ENCODE measurements at places on chromosomes 11 and 22.

- DNase-seq, result no peak
These were observed 89.3 kb upstream of the AMOTL1 start for GRCh38 chr11:94678901-94679300.

DNA sequence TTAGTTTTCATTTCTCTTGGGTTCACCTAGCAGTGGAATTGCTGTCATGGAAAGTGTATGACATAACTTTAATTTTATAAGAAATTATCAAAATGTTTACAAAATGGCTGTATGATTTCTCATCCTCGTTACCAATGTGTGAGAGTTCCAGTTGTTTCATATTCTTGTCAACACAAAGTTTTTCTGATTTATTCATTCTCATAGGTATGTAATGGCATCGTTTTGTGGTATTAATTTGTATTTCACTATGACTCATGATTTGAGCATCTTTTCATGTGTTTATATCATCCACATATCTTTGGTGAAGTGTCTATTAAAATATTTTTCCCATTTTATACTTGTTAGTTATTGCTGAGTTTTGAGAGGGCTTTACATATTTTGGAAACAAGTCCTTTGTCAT is 5.5 kb downstream of the FAM111B start:
- no peak for DNase-seq

DNA sequence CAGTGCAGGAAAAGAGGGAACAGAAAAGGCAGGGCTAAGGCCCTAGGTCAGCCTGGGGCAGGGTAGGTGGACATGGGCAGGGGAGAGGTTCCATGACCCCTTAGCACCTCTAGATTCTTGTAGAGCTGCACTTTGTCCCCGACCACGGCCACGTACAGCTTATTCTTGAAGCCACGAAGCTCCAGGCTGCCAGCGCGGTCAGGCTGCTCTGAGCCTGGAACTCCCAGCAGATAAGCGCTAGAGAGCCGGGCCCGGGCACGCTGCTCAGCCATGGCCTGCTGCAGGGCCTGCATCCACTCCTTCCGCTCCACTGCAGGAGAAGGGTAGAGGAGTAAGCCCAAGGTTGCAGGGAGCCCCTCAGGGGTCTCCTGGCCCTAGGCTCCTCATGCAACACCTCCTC is 36.1 kb upstream of the PDE2A start:
- no peak for DNase-seq

DNA sequence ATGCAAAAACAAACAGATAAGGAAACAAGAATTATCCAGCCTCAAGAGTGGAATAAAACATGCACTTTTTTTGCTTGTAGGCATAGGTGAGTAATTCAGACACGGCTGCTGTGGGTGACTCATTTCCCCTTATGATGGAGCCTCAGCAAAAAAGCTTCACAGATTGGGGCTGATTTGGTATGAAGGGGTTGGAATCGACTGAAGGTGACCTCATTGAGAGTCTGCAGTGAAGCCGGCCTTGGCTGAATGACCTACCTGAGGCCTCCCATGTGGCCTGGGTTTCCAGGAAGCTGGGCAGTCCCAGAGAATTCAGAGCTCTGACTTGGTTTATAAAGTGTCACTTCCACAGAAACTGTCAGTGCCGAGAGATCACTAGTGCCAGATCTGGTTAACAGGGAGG is 34.2 kb upstream of the VPREB1 start:
- DNase-seq, result no peak

- DNase-seq, result no peak
These were observed 23.5 kb upstream of the ARHGAP8 start for GRCh38 chr22:44728761-44729324.

DNA sequence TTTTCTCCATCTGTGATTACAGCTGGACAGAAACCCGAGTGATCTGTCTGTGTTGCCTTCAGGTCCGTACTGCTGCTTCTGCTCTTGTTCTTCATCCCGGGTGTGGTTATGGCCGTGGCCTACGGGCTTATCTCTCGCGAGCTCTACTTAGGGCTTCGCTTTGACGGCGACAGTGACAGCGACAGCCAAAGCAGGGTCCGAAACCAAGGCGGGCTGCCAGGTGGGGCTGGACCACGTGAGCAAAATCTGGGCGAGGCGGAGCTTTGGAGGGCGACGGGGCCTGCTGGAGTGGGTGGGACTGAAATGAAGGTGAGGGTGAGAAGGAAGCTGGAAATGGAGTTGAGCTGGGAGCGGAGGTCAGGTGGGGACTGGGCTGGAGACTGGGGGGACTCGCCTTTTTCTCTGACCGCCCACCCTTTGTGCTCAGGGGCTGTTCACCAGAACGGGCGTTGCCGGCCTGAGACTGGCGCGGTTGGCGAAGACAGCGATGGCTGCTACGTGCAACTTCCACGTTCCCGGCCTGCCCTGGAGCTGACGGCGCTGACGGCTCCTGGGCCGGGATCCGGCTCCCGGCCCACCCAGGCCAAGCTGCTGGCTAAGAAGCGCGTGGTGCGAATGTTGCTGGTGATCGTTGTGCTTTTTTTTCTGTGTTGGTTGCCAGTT is 11.1 kb downstream of the CCKBR start:
- DNase-seq, result no peak

DNA sequence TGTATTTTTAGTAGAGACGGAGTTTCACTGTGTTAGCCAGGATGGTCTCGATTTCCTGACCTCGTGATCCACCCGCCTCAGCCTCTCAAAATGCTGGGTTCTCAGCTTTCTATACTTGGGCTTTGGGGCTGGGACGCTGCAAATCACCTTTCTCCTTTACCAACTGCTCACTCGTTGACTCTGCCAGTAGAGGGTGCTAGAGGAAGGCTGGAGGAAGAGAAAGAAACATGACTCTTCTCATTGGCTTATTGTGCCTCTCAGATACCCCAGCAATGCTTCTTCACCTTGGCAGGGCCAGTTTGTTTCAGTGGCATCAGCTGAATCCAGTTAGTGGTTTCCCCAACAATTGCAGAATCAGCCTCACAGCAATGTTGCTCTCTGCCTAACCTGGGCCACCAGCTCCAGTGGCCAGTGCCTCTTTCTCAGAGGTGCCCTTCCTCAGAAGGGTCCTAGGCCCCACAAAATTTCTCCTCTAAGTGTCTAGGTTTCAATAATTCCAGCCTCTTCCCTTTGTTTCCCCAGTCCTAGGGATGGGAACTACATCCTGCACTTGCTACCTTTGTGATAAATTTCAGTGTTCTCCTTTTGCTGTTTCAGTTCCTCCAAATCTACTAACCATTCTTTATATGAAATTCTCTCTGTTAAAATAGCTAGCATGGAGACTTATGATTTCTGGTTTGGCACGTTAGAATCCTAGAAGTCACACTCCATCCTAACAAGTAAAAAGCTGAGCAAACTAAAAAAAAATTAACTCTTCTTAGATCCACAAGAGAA is 71.5 kb upstream of the VSTM5 start:
- DNase-seq, result peak; percentile 11

DNA sequence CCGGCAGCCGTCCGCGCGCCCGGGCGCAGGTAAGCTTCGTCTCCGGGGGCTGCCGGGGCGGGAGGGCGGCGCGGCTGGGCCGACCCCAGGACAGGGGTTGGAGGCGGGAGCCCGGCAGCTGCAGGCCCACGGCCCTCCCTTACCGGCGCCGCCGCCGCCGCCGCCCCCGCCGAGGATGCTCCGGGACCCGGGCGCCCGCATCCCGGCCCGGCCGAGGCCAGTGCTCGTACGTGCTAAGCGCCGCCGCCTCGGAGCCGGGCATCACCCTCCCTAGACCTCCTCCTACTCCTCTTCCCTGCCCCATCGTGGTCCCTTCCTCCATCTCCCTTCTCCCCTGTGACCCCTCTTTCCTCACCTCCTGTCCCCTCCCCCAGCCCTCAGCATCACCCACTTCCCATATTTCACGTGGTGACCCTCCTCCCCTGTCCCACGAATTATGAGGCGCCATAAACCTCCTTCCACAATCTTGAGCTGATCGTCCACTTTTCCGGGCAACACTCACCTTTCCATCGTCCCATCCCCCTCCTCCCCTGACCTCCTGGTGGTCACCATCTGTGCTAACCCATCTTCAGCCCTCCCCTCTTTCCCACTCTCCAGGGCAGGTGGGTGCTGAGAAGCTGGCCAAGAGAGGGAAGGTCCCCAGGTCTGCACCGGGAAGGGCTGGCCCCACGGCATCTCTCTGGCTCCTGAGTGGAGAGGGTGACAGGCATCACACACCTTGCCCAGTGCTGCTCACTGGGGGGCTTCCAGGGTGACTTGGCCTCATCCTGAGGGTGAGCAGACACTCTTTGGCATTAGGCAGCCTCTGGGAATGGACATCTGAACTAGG is 612 bp downstream of the ASPHD2 start:
- no peak for DNase-seq

DNA sequence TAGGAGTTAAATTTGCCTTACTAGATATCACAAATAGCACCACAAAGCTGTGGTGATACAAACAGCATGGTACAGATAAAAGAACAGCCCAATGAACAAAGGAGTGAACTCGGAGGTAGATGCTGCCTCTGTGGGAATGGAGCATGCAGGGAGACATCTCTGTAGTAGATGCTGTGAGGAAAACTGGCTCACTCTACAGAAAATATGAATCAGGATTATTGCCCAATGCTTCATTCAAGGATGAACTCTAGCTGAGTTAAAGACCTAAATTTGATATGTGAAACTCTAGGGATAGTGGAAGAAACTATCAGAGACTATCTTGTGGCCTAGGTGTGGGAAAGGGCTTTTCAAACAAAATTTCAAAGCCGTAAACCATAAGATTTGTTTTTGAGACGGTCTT is 15.3 kb upstream of the CAPN5 start:
- no peak for DNase-seq

DNA sequence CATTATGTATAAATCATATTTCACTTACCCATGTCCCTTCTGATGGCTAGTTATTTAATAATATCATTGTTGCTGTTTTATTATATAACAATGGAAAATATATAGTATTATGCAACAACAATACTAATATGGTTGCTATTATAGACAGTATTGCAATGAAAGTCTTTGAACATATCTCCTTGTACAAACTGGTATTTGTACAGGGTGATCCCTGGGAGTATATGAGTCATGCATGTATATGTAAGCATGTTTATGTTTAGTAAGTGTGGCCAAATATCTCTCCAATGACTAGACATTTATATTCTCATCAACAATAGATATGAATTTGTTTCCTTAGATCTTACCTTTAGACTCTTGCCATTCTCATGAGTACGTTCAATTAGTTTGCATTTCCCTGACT is 55.9 kb downstream of the KCNC1 start:
- peak; percentile 26 for DNase-seq

DNA sequence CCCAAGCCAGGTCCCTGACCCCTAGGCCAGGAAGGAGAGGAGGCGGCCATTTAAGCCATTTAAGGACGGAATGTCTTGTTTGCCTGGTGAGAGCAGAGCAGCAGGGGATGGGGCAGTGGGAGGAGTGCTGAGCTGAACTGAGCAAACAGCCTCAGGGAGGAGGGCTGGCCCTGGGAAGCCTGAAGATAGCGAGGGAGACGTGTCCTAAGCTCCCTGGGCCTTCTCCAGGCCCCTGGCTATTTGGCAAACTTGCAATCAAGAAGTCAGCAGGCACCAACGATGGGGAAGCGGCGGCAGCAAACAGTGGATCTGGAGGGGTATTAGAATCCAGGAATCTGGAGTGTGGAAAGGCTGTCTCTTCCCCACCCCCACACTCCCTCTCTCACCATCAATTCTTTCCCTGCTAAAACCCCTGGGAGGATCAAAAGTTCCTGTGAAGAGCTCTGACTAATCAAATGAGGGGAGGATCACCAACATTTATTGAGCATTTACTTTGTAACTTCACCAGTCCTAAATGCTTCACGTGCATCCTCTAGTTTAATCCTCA is 8.8 kb downstream of the BCL9L start:
- no peak for DNase-seq

GRCh38 chr11:88275636-88276035 is 61.9 kb downstream of the CTSC start:
- no peak for DNase-seq

DNA sequence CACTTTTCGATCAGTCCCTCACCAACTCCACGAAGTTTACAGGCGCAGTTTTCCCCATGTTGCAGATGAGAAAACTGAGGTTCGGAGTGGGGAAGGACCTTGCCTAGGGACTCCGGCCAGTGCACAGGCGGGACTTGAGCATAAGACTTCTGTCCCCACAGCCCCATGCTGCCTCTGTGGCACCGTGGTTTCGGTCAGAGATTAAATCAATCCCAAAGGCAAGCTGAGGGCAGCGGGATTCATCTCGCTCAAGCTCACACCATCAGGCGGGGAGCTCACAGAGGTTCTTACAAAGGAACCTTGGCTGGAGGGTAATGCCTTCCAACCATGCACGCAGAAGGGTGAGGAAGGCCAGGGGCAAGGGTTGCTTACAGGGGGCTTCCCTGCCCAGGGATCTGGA is 115.5 kb downstream of the PHF21B start:
- no peak for DNase-seq

DNA sequence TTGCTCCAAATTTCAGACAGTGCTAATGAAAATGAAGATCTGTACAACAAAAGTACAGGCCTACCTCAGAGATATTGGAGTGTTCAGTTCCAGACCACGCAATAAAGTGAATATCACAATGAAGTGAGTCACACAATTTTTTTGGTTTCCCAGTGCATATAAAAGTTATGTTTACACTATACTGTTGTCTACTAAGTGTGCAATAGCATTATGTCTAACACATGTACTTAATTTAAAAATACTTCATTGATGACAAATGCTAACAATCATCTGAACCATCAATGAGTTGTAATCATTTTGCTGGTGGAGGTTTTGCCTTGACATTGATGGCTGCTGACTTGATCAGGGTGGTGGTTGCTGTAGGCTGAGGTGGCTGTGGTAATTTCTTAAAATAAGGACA is 60.6 kb upstream of the E2F8 start:
- DNase-seq, result no peak

DNA sequence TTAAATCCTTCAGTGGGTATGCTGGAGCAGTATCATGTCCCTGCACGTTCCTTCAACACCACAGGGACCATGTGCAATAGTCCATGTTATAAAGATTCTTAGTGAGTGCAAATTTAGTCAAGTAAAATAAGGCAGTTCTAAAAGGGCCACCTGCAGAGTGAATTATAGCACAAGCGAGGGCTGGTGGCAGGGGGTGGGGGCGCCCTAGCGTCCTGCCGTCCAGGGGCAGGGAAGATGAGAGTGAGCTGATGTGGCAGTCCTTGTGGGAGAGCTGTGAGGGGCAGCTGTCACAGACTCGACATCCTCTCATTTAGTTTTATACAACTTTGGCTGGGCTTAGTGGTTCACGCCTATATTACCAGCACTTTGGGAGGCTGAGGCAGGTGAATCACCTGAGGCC is 29.1 kb downstream of the FAM118A start:
- DNase-seq, result no peak

- DNase-seq, result no peak
These were observed 70.0 kb upstream of the NTM start for GRCh38 chr11:131300439-131300717.
